Left cardiac atrium (tissue), 4 donors: ENCODE measurements at places on chromosomes 4 and X.

DNA sequence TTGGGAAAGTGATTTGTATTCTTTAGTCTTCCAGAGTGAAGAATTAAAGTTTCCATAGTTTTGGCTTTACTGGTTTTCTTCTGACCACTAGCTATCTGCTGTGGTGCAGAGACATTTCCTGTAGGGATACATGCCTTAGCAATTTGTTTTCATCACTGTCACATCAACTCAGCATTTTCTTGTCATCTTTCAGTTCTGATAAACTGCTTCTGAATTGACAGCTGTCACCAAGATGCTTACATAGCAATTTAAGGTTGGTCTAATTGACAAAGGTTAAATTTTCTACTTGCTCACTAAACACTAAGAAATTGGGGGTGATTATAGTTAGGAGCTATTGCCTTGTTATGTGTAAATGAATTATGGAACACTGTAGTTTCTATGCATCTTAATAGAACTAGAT, 232.5 kb downstream of the TEX13A start:
- no peak for DNase-seq

- DNase-seq = no peak
Measured at GRCh38 chr4:159271856-159272255, 169.0 kb downstream of the RAPGEF2 start.

GRCh38 chrX:46573892-46574773, 568 bp downstream of the CHST7 start:
- DNase-seq = peak; percentile 45

DNA sequence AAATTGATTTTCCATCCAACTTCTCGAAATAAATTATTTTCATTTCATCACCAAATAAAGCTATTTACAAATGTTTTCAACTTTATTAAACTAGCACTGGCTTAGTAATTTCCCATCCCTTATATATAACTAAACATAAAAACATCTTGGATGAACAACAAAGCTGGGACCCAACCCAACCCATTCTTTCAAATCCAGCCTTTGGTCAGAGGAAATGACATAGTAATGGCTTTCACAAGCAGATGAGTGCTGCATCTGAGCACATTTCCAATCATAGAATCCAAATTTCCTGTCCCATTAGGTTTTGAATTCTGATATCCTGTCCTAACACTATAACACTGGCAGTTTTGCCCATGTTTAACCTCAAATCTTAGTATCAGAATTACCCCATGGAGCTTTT, 7.9 kb upstream of the EMCN start:
- DNase-seq = no peak

GRCh38 chrX:22012051-22012450, 20.1 kb upstream of the PHEX start:
- no peak for DNase-seq

DNA sequence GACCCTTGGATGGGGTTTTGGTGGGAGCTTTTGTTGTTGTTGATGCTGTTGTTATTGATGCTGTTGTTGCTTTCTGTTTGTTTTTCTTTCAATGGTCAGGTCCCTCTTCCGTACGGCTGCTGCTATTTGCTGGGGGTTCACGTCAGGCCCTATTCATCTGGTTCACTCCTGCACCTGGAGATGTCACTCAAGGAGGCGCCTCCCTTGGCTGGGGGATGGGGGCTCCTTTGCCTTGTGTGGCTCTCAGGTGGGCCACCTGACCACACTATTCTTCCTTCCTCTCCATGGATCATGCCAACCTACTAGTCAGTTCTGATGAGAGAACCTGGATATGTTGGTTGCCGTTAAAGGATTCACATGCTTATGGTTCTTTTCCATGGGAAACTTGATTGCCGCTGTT, 39.1 kb upstream of the PRPS1 start:
- DNase-seq = no peak

DNA sequence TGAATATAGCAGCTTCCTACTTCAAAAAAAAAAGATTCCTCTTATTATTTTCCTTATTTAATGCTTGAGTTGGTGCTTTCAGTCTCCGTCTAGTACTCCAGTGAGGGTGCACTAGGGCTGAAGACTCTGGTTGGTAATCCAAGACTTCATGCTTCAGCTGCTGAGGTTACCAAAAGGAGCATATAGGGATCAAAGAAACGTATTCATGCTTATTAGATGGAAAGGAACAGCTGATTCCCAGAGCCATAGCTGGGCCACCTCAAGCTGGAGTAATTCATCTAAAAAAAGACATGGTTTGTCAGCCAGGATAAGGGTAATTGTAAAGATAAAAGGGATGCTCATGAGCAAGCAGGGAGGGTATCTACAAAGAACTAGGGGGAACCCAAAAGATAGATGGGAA, 131.7 kb upstream of the FAM47B start:
- no peak for DNase-seq

DNA sequence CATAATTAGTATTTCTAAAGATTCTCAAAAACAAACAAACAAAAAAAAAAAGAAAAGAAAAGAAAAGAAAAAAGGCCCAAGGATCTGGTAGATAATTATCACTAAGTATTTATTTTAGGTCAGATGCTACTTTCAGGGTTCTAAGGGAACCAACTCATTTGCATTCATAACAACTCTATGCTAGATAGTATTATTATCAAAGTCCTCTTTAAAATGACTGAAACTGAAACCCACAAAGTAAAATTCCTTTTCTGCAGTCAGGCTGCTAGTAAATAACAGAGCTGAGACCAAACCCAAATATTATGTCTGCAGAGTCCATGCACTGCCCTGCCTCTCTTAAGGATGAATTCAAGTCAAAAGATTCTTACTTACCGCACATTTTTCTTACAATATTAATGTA, 38.3 kb upstream of the MAPK10 start:
- no peak for DNase-seq

DNA sequence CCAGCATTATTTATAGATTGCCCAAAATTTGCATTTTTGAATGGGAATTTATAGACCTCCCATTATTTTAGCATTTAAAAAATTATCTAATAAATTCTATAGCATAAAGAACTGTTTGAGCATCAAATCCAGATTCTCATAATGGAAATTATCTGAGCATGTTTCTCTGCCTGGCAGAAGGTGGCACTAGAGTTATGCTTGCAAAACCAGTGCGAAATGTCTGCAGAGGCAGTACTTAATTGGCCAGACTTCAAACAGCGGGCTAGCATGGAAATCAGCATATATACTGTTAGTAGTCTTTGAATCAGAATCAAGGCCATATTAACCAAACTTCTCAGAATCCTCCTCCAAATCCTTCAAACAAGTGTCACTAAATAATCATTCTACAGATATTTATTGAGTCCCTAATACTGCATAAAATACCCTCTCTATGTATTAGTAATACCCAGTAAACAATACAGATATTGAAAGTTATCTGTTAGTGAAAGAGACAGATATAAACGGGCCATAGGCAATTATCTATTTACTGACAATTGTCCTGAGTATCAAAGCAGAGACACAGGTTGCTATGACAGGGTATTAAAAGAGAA, 78.7 kb upstream of the DCLK2 start:
- peak; percentile 25 for DNase-seq

GRCh38 chr4:186146458-186146857, 42.0 kb downstream of the FAM149A start:
- no peak for DNase-seq

DNA sequence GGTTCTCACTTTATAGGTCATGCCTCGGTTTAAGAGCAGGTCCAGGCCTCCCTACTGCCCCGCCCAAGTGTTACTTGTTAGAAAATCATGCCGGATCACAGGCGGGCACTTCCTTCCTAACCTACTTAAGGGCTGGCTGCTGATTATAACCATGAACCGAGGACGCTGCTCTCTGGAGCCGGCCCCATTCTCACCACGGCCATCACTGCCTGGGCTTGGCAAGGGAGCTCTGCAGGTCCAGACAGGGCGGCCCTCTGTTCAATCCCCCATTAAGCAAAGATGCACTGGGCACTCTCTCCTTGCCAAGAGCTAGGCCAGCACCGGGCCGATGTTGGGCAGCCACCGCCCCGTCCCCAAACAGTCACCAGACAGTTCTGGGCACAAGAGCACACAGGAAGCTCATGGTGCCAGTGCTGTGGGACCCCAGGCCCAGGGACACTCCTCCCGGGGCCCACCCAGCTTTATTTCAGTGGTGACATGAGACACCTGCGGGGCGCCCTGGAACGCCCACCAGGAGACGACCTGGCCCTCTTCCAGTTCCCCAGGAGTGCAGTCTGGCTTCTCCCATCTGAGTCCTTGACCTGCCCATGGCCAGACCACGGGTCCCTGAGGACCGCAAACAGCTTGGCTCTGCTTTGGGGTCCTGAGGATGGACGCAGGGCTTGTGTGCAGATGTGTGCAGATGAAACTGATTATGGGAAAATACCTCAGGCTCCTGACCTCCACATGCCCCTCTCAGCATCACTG, 44.0 kb downstream of the ABLIM2 start:
- peak; percentile 16 for DNase-seq

GRCh38 chrX:46444011-46444410, 101.2 kb downstream of the ZNF674 start:
- DNase-seq = no peak

- DNase-seq = no peak
Measured at GRCh38 chr4:173073939-173074500, 94.6 kb upstream of the GALNT7 start.

DNA sequence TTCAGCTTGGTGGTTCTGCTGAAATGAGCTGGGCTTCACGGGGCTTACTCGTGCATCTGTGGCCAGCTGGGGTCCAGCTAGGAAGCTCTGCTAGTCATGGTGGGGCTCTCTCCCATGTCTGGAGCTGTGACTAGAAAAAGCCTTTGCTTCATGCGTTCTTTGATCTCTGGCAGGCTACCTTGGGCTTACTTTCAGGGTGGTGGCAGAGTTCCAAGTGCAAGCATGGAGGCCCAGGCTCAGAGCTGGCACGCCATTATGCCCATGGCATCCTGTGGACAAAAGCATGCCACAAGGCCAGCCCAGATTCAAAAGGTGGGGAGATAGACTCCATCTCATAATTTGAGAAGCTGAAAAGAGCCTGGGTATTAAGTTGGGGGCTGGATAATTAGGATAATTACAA, 55.4 kb upstream of the GBA3 start:
- no peak for DNase-seq

- no peak for DNase-seq
Measured at GRCh38 chrX:19214311-19214710, 92.0 kb upstream of the ADGRG2 start.

DNA sequence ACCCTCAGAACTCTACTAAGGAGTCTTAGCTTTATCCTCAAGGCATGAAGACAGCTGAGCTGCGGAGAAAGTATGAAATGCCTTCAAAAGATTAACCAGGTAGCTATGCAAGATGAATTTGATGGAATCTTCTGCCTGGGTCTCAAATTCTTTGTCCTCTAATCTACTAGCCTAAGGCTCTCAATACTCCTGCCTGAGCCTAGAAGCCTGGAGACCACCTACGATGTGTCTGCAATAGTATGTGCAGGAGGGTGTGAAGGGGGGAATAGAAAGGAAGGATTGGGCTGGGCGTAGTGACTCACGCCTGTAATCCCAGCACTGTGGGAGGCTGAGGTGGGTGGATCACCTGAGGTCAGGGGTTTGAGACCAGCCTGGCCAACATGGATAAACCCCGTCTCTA, 178.2 kb upstream of the GPC4 start:
- DNase-seq = no peak

DNA sequence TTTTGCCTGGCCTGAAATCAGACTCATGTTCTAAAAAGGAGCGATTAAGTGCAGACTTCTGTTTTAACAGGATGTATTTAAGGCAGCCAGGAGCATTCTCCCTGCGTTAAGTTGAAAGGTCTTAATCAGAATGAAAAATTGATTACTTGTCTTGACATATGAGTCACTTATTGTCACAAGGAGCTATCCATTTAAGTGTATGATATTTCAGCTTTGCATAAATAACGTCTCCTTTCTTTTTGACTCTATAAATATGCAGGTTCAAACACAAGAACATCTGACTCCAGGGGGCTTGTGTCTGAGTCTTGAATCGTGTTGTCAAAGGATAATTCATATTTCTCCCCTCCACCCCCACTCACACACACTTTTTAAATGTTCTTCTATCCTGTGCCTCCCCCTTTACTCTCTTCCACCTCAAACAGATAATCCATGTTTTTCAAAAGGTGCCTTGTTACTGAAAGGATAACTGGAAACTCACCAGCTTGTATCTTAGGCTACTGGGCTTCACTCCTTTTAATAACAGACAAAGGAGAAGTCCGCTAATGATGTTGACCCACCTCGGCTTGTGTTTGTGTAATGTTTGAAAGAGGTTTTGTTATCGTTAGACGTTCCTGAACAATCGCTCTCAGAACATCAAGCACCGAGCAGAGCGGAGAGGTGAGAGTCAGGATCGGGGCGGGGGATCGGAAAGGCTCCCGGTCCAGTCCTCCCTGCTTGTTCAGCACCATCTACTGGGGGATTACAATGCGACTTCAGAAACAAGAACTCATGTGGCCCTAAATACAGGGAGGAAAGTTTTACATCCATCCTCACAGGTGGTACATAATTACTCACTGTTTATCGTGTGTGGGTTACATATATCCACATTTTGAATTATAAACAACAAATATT, 107.5 kb upstream of the RPL34 start:
- DNase-seq = peak; percentile 52

DNA sequence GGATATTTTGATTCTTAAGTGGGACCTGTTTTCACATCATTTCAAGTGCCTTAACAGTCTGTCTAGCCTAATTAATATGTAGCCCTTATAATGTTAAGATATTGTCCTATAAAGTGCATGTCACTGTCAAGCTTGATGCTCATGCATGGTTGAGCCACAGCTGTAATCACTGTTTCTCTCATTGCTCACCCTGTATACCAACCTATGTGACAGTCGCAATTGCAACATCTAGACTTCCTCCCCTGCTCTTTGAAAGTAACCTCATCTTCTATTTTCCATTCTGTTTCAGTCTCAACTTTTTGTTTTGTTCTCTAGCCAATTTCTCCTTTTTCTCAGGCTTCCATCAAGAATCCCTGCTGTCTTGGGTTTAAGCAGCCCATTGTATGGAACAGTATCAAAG, 24.4 kb upstream of the MSL3 start:
- no peak for DNase-seq

DNA sequence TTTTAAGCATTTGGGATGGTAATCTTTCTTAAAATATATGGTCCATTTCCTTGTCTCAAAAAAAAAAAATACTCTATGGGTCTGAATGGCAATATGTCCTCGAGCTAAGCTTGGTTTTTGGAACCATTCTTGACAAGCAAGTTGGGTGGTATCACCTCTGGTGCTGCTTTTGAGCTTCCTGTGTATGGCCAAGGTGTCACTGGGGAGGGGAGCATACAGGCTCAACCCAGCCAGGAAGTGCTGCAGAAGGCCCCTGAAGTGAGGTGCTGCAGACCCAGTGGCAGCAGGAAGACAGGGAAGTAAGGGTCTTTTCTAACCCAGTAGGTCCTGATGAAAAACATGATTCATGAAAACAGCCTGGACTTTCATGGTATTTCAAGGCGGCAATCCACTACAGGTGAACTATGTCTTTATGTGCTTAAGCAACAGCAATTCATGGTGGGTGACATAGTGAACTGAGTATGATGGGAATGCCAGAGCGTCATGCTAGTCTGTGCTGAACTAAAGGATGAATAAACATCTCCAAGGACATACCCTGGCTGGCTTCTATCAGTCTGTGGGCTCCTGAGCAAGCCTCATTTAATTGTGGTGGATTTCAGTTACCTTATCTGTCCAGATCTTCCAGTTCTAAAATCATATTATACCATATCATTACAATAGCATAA, 15.1 kb downstream of the TRAPPC2 start:
- DNase-seq = no peak
